ENCODE measurements at places on chromosomes 13 and 19. TPM values are rescaled to one million over a fixed set of nuclear protein-coding genes. Genes with fewer than 3 reads are reported as not detected.

Gene SAMD4B
- total RNA-seq: 117 TPM

Gene CACNG8
- 0.35 TPM for total RNA-seq

Gene RXFP2
- total RNA-seq: not detected

Gene ZNF850
- total RNA-seq: 1.7 TPM

Gene ZNF444
- total RNA-seq: 22.4 TPM

Gene CGB5
- total RNA-seq: not detected

Gene COX7A1
- 148 TPM for total RNA-seq

Gene HNRNPA1L2
- total RNA-seq: 4.2 TPM

Gene CYP4F2
- not detected for total RNA-seq

Gene SEMA6B
- total RNA-seq: 0.11 TPM

Gene PALM3
- 1.7 TPM for total RNA-seq

Gene SERTAD3
- 47.0 TPM for total RNA-seq

Gene IZUMO4
- total RNA-seq: 1.9 TPM

Gene FCAR
- not detected for total RNA-seq

Gene APC2
- 0.50 TPM for total RNA-seq

Gene TGFBR3L
- 6.4 TPM for total RNA-seq

Gene GPC6
- total RNA-seq: 4.9 TPM

Measured in HFFc6 (cell line).